ENCODE measurements at places on chromosomes 16 and 17. TPM values are rescaled to one million over a fixed set of nuclear protein-coding genes. Genes with fewer than 3 reads are reported as not detected.

Gene GPRC5C
- 14.0 TPM for total RNA-seq

DNA sequence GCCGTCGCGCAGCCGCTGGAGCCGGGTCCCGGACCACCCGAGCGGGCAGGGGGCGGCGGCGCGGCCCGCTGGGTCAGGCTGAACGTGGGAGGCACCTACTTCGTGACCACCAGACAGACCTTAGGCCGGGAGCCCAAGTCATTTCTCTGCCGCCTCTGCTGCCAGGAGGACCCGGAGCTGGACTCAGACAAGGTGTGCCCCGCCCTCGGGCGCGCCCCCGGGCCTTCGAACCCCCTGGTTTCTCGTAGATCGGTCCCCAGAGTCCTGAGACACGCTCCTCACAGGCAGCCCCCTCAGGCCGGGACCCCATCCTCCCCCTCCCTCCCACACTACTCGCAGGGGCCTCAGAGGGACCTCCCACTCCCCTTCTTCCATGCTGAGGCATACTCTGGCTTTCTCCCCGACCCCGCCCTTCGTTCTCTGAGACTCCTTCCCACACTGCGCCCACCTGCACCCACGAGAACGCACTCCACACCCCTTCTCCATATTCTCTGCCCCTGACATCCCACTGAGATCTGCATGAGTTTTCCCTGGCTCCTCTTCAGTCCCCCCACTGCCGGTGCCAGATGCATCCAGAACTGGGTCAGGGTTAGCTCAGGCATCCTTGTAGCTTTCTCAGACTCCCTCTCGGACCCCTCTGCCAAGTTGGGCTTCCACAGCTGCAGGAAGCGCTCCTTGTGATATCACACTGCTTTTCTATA, 523 bp downstream of the KCTD2 start:
- DNase-seq = no peak
- H3K4me1 ChIP-seq = peaks cover 6% of the 10 kb centered on the region
- no peaks in the 10 kb centered on the region for H3K27me3 ChIP-seq
- H3K27ac ChIP-seq = peak overlapping the region; percentile 99
- H3K36me3 ChIP-seq = no peaks in the 10 kb centered on the region

Gene SMIM5
- 7.4 TPM for total RNA-seq

Gene HBZ
- not detected for total RNA-seq

GRCh38 chr16:64352246-64352645, 769.6 kb downstream of the CDH11 start:
- H3K36me3 ChIP-seq = no peaks in the 10 kb centered on the region
- DNase-seq = no peak
- no peak overlapping the region for H3K27ac ChIP-seq
- no peaks in the 10 kb centered on the region for H3K27me3 ChIP-seq

- H3K4me3 ChIP-seq = no peak overlapping the region
- H3K36me3 ChIP-seq = no peaks in the 10 kb centered on the region
These were observed 10.0 kb upstream of the MYCBPAP start for GRCh38 chr17:50498021-50498874.

DNA sequence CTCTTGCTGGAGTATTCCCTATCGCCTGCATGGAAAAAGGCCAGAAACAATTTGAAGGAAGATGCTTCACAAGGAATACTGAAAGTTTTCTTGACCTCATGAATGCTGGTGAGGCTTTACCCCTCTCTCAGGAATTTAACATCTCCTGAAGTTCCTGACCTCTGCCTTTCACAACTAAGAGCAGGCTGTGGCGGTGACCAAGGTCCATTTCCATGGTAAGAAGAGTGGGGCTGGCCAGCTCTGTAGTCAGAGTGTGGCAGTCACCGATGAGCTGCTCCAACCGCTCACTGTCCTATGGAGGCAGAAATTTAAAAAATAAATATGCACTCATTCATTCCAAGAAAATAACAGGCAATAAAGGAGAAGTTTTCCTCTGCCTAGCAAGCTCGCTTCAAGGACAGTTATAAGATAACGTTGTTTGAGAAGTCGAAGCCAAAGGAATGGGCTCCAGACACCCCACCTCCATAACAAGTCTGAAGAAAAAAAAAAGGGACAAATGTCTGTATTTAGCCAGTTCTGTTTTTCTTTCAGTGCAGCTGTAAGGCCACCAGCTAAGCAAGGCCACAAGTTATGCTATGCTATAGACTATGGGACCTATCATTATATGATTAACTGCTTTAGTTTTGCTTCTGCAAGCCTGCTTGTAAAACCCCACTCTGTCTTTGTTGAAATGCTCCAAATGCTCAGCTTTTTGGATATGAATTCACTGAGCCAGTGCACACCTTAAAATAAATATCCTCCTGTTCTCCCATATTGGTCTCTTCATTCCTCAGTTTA, 6.0 kb upstream of the CCL4L2 start:
- H3K36me3 ChIP-seq = no peaks in the 10 kb centered on the region
- H3K4me3 ChIP-seq = no peak overlapping the region
- DNase-seq = no peak
- no peaks in the 10 kb centered on the region for H3K27me3 ChIP-seq
- H3K27ac ChIP-seq = no peak overlapping the region

DNA sequence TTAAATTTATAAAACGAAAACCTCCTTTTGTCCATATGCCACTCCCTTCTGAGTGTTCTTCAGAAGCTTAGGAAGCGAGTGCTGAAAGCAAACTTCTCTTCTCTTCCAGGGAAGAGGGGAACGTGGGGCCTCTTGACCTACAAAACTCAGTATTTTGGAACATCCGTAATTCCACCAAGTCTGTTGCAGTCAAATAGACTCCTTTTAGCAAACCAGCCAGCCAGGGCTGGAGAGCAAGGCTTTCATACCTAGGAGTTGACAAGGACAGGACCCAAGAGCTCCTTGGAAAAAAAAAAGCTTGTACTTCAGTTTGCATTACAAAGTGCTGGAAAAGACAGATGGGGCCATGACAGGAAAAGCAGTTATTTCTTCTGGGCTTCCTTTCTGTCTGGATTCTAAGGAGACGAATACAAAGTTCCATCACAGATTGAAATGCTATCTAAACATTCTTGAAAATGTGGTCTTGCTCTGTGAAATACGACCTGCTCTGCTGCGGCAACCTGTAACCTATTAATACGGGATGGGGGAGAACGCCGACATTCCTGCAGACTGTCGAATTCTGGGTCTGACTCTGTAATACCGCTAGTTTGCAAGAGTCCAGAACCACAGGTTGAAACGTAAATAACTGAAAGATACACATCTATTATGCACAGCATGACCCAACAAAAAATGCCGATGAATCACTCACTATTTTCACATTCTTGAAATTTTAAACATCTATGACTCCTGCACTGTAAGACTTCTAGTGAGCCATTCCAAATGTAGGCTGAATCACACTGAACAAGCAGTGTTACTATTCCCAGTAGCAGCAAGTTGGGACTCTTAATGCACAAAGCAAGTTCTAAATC, 20.6 kb downstream of the VPS53 start:
- H3K27me3 ChIP-seq = no peaks in the 10 kb centered on the region
- no peak overlapping the region for H3K4me3 ChIP-seq
- DNase-seq = no peak
- H3K4me1 ChIP-seq = no peaks in the 10 kb centered on the region
- peaks cover 100% of the 10 kb centered on the region for H3K36me3 ChIP-seq
- H3K27ac ChIP-seq = no peak overlapping the region

Gene CTRL
- total RNA-seq = not detected

Gene CDH16
- total RNA-seq = 6.3 TPM

- H3K27ac ChIP-seq = no peak overlapping the region
- H3K36me3 ChIP-seq = no peaks in the 10 kb centered on the region
- no peaks in the 10 kb centered on the region for H3K4me1 ChIP-seq
- no peak for DNase-seq
- H3K4me3 ChIP-seq = no peak overlapping the region
These were observed 21.2 kb downstream of the SYCE1L start for GRCh38 chr16:77220427-77220826.

DNA sequence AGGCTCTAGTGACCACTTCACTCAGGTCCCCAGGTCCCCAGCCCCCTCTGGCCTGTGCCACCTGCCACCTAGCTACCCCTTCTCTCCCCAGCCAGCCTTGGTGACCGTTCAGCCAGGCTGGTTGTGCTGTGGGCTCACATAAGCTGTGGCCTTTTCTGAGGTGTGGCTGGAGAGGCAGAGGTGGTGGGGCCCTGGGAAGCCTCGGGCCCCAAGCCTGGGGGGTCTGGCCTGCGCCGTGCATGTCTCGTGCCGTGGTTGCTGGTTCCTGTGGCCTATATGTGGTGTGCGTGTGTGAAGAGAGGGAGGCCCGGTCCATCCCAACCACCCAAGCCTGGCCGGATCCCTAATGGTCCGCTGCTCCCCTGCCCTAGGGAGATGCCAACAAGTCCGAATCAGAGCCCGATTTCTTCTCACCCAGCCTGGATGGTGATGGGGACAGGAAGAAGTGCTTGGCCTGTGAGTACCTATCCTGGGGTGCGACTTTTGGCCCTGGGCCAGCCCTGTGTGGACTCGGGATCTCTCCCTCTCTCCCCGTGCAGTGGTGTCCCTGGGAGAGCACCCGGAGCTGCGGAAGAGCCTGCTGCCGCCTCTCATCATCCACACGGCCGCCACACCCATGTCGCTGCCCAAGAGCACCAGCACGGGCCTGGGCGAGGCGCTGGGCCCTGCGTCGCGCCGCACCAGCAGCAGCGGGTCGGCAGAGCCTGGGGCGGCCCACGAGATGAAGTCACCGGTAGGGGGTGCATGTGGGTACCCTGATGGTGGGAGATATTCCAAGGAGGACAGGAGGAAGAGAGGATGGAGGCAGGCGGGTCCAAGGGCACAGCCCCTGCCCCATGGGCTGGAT, 35.9 kb downstream of the CACNA1G start:
- no peak for DNase-seq
- H3K27me3 ChIP-seq = no peaks in the 10 kb centered on the region
- no peaks in the 10 kb centered on the region for H3K36me3 ChIP-seq
- no peak overlapping the region for H3K4me3 ChIP-seq
- H3K4me1 ChIP-seq = no peaks in the 10 kb centered on the region
- H3K27ac ChIP-seq = no peak overlapping the region

- H3K27ac ChIP-seq = peak within 1 kb of the TSS; percentile 97
- H3K27me3 ChIP-seq = no peaks in the 10 kb centered on the region
- H3K4me3 ChIP-seq = peak within 1 kb of the TSS; percentile 63
- DNase-seq = no peak
These were observed at the start of gene NT5C for GRCh38 chr17:75131278-75132017. NT5C (minus strand) TSS chr17:75131742; CDS start chr17:75131707, 35 bp downstream.

Gene PLA2G10
- total RNA-seq = not detected

DNA sequence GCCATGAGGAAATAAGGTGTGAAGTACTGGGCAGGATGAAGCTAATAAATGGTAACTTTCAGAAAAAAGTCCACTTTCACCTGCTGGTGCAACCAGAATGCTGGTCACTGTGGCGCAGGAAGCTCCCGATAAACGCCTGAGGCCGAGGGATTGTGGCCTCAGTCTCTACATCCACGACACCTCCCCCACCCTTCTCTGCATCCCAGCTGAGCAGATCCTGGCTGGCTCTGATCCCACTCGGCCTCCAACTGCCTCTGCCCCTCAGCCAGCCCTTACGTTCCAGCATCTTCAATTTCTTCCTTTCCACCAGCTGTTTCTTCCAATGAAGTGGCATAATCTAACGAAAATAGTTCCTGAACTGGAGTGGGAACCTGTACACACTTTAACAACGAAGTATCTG, 49.5 kb downstream of the COX4I1 start:
- peaks cover 61% of the 10 kb centered on the region for H3K27me3 ChIP-seq
- H3K4me3 ChIP-seq = no peak overlapping the region
- DNase-seq = no peak
- no peaks in the 10 kb centered on the region for H3K4me1 ChIP-seq

GRCh38 chr16:19805459-19806162, 79.0 kb downstream of the GPRC5B start:
- no peak overlapping the region for H3K4me3 ChIP-seq
- no peaks in the 10 kb centered on the region for H3K27me3 ChIP-seq
- no peaks in the 10 kb centered on the region for H3K4me1 ChIP-seq
- DNase-seq = no peak
